ENCODE measurements at places on chromosomes 7 and 10.

DNA sequence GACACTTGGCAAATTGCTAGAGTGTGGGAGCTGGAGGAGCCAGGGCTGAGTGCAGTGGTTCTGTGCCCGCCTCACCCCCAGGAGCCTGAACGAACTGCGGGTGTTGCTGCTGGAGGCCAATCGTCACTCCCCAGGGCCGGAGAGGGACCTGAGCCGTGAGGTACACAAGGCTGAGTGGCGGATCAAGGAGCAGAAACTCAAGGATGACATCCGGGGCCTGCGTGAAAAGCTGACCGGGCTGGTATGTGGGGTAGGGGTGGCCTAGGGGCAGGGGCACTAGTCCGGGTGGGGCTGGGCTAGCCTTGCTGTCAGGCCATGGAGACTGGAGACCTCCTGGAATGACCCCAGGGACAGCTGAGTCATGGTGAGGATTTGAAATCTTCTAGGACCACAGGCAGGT is 56.7 kb upstream of the GTF2IRD1 start:
- no peak for DNase-seq

GRCh38 chr10:35453855-35454532 is 117.7 kb downstream of the CCNY start:
- DNase-seq, result peak; percentile 43

- no peak for DNase-seq
Measured at GRCh38 chr10:89421018-89421476, 6.7 kb downstream of the IFIT5 start.

DNA sequence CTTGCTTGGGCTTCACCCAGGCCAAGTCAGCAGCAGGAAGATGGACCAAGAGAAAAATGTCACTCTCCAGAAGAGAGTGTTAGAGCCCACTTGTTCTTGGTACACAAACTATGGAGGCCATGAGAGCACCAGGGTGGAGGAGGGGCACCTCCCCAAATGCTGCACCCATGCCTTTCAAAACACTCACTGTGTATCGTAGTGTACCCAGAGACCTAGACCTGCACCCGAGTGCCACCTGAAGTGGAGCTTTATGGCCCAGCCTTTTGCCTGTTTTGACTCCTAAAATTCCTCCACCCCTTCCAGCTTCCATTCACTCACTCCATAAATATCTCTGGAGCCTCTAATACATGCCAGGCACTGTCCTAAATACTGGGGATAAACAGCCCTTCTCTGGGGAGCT is 5.0 kb downstream of the SFTPD start:
- no peak for DNase-seq

- no peak for DNase-seq
Measured at GRCh38 chr7:40374575-40374974, 239.8 kb downstream of the SUGCT start.

GRCh38 chr10:15045380-15045779 is 1.6 kb downstream of the OLAH start:
- DNase-seq, result no peak

- DNase-seq, result peak; percentile 92
Measured at GRCh38 chr10:30353851-30354250, 4.8 kb upstream of the MTPAP start.
